ENCODE measurements at places on chromosomes 16 and 17. TPM values are rescaled to one million over a fixed set of nuclear protein-coding genes. Genes with fewer than 3 reads are reported as not detected.

The GRB7 gene
- 5.0 TPM for total RNA-seq

The CORO7 gene
- 18.1 TPM for total RNA-seq

The RDM1 gene
- total RNA-seq, result 3.7 TPM

The CPHXL2 gene
- not detected for total RNA-seq

The CHST4 gene
- total RNA-seq, result not detected

The MRTFB gene
- total RNA-seq, result 7.9 TPM

The CMTR2 gene
- total RNA-seq, result 8.1 TPM

The GNG13 gene
- not detected for total RNA-seq

The PDP2 gene
- 6.6 TPM for total RNA-seq

The TBC1D3H gene
- total RNA-seq, result not detected

The GGT6 gene
- not detected for total RNA-seq

The GDPD1 gene
- total RNA-seq, result 0.80 TPM

The CASKIN1 gene
- total RNA-seq, result 0.56 TPM

The G6PC1 gene
- not detected for total RNA-seq

The PIRT gene
- not detected for total RNA-seq

Data from A549 treated with ZK216348 at 1 μM for 4 hours (cell line).